SK-N-SH (cell line): ENCODE measurements at places on chromosomes 6 and 20.

- no peak overlapping the region for H3K4me3 ChIP-seq
- no peaks in the 10 kb centered on the region for H3K36me3 ChIP-seq
- no peaks in the 10 kb centered on the region for H3K27me3 ChIP-seq
- no peak overlapping the region for H3K27ac ChIP-seq
- no peaks in the 10 kb centered on the region for H3K4me1 ChIP-seq
These were observed 171.3 kb upstream of the SSTR4 start for GRCh38 chr20:22863826-22864225.

DNA sequence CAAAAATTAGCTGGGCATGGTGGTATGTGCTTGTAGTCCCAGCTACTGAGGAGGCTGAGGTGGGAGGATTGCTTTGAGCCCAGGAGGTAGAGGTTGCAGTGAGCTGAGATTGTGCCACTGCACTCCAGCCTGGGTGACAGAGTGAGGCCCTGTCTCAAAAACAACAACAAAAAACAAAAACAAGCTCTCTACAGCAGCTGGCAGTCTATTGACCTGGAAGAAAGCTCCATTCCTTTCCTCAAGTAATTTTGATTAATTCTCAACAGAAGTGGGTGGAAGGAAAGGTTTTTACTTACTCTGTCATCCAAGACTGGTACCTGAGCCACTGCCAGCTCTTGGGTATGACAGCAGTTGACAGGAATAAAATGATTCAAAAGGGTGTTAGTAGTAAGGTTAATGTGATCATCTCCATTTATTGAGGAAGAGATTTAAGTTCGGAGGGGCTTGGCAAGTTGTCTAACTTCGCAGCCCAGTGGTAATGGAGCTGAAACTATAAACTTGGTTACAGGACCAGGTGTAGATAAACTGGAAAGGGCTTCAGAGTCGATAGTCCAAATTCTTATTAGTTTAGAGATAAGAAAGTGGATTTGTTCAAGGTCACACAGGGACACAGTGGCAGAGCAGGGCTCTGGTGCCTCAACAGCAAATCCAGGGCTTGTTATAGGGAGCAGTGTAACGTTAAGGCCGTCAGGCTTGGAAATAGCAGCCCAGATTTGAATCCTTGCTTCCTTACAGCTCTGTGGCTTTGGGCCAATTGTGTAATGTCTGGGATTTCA, 14.8 kb downstream of the SRSF3 start:
- peaks cover 47% of the 10 kb centered on the region for H3K36me3 ChIP-seq
- DNase-seq, result no peak
- H3K27me3 ChIP-seq, result no peaks in the 10 kb centered on the region
- no peak overlapping the region for H3K4me3 ChIP-seq

DNA sequence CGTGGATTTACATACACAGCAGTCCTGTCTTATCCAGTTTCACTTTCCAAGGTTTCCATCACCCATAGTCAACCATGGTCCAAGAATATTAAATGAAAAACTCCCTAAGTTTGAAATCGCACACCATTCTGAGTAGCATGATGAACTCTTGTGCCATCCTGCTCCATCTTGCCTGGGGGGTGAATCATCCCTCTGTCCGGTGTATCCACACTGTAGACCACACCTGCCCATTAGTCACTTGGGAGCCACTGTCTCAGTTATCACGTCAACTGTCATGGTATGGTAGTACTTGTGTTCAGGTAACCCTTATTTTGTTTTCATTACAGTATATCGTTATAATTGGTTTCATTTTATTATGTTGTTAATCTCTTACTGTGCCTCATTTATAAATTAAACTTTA, 38.5 kb downstream of the PTGIS start:
- no peak overlapping the region for H3K4me3 ChIP-seq
- H3K4me1 ChIP-seq, result no peaks in the 10 kb centered on the region
- no peaks in the 10 kb centered on the region for H3K36me3 ChIP-seq
- no peak for DNase-seq

DNA sequence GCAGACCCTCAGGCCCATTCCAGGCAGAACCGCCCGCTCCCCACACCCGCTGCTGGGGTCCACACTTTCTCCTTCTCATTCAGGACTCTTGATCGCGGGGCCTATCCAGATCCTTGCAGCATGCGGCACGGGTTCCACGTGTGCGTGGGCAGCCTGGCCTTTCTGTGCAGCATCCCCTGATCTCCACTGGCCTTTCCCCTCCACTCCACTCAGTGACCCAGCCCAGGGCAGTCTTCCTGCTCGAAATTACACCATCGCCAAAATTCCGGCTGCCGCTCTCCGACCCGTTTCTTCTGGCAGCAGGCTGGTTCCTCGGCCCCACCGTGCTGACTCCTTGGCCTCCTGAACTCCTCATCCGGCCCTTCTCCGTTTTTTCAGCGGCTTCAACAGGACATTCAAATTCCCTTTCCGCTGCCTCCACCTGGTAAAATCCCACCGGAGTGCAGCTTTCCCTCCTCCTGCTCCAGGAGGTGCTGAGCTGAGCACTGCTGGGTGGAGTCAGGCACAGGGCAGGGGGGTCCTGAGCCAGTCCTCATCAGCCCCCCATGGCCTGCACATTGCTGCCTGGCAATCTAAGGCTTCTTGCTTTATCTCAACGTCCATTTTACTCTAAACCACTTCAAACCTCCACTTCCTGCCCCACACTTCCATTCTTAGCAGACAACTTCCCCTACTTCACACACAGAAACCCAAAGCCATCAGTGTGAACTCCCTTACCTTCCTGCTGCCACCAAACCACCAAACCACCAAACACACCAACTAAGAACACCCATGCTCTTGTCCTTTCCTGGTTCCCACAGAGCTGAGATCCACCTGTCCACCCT, 9.0 kb downstream of the SFT2D1 start:
- no peak for DNase-seq
- no peaks in the 10 kb centered on the region for H3K27me3 ChIP-seq

- peaks cover 6% of the 10 kb centered on the region for H3K36me3 ChIP-seq
- H3K4me1 ChIP-seq, result peaks cover 4% of the 10 kb centered on the region; the same call in 1 of the 2 replicates
- H3K27ac ChIP-seq, result no peak overlapping the region
- no peak overlapping the region for H3K4me3 ChIP-seq
- no peaks in the 10 kb centered on the region for H3K27me3 ChIP-seq
- no peak for DNase-seq
These were observed 24.2 kb downstream of the PRPH2 start for GRCh38 chr6:42698217-42698616.

DNA sequence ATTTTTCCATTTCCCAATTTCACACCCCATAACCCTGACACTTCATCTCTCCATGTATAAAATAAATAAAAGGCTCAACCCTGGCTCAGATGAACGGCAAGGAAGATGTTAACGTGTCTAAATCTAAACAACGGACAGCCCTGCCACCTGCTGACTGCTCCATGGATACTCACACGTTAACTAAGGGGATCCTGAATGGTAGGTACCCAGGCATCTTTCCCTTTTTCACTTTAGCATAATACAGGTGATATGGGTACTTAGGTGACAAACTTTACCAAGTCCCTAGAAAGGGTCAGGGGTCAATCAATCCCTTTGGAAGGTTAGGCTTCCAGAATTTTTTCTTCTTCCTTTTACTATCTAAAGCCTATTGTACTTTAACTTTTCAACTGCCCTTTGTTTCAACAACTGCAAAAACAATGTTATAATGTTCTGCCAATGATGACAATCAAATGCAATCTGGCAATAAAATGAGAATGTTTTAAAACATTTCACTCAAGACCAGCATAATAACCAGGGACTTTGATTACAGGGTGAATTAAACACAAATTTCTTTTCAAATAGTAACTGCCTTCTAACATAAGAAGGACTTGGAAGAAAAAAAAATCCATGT, 52.4 kb upstream of the IPCEF1 start:
- peaks cover 35% of the 10 kb centered on the region for H3K4me1 ChIP-seq
- no peaks in the 10 kb centered on the region for H3K27me3 ChIP-seq
- no peak for DNase-seq
- H3K27ac ChIP-seq, result peak overlapping the region; percentile 19; the same call in 1 of the 2 replicates
- H3K36me3 ChIP-seq, result peaks cover 14% of the 10 kb centered on the region
- H3K4me3 ChIP-seq, result no peak overlapping the region

GRCh38 chr20:6852478-6852877, 85.0 kb downstream of the BMP2 start:
- H3K36me3 ChIP-seq, result no peaks in the 10 kb centered on the region
- H3K4me3 ChIP-seq, result no peak overlapping the region
- no peaks in the 10 kb centered on the region for H3K4me1 ChIP-seq
- no peak overlapping the region for H3K27ac ChIP-seq
